ENCODE measurements at places on chromosomes 2 and 18.

DNA sequence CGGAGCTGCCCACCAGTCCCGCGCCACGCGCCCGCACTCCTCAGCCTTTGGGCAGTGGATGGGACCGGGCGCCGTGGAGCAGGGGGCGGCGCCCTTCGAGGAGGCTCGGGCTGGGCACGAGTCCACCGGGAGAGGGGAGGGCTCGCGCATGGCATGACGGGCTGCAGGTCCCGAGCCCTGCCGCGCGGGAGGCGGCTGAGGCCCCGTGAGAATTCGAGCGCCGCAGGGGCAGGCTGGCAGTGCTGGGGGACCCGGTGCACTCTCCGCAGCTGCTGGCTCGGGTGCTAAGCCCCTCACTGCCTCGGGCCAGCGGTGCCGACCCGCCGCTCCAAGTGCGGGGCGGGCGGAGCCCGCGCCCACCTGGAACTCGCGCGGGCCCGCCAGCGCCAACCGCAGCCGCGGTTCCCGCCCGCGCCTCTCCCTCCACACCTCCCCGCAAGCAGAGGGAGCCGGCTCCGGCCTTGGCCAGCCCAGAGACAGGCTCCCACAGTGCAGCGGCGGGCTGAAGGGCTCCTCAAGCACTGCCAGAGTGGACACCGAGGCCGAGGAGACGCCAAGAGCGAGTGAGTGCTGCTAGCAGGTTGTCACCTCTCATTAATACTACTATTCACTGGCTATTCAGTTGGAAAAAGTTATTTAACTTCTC lies 3.6 kb upstream of the TTC21B start:
- no peak for DNase-seq

- no peak for DNase-seq
Observed at GRCh38 chr2:235534678-235535422, 41.0 kb downstream of the AGAP1 start.

- no peak for DNase-seq
Observed at GRCh38 chr2:163856941-163857340, 121.1 kb upstream of the FIGN start.

GRCh38 chr2:21330786-21331391 lies 207.1 kb downstream of the TDRD15 start:
- DNase-seq = no peak

DNA sequence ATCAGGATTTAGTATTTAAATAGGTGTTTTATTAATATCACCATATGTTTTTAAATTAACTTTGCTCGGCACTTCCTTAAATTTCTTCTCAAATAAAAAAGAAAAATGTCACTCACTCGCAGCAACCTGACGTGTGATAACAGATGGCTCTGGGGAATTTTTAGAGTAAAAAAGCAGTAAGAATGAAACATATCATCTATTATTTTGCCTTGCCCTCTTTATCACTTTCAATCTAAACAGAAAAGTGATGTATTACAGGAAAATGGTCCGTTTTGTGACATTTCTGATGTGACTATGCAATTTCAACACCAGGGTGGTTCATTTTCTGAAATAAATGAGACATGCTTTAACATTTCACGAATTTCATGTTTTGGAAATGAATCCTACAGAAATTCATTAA lies 1368.0 kb upstream of the LRRTM1 start:
- no peak for DNase-seq

- DNase-seq = no peak
Observed at GRCh38 chr18:45551142-45551815, 64.0 kb upstream of the SLC14A2 start.

GRCh38 chr18:24584205-24584604 lies 123.8 kb downstream of the HRH4 start:
- no peak for DNase-seq

DNA sequence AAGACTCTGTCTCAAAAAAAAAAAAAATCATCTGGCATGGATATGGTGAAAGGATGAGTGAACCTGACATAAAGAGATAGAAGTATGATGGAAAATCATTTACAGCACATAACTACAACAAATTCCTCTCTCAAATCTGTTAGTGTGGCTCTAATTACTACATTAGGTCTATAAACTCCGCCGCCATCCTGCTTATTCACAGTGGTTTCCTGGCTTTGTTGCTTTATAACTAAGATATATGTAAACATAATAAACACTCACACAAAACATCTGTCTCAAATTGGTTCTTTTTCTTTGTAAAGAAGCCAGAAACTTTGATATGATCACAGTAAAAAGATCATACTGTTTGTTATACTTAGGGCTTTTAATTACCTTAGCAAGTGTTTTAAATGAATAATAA lies 412.6 kb upstream of the FAM98A start:
- no peak for DNase-seq

- DNase-seq = peak; percentile 48
Observed at GRCh38 chr2:203909261-203909967, 27.1 kb upstream of the ICOS start.

GRCh38 chr2:89833116-89833779 lies 1141.8 kb downstream of the RPIA start:
- no peak for DNase-seq

GRCh38 chr18:74266161-74266560 lies 25.6 kb downstream of the CYB5A start:
- DNase-seq = no peak

DNA sequence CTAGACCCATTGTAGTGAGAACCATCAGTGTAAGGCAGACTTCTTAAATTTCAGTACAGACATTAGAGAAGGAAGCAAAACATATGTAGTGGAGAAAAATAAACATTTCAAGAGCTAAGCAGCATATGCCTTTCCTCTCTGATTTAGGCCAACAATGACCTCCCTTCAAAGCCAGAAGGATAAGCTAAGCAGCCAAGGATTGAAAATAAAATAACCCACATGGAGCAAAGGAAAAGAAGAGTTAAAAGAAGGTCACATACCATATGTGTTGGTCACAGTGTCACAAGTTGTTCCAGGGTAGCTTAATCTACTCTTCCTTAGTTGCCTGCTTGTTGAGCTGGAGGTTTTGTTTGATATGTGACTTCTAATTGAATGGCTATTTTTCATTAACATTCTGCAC lies 15.6 kb upstream of the LAMA1 start:
- no peak for DNase-seq

DNA sequence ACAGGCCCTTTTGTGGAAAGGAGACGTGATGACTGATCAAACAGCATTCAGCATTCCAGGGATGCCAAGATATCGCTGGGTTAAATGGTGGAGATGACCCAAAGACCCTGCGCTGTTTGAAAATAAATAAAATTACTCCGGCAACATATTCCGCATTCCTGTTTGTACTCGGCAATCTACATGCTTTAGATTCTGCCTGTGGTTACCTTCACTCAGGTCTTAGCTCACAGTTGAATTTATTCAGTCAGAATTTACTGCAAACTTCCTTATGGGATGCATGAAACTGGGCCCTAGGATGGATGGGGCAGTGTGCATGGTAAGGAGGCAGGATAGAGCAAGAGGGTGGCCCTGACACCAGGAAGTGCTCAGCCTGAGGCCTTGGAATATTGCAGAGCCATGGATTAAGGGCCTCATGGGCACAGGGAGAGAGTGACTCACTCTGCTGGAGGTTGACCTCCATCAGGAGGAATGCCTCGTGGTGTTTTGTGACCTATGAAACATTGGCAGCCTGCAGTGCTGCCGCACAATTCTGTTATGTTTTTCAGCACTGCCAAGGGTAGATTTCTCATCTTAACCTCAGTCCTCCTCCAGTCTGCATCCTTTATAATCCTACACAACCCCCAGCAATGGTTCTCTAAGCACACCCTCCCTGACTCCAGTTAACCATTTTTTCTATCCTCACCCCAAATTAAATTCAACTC lies 321.4 kb downstream of the IRS1 start:
- no peak for DNase-seq

DNA sequence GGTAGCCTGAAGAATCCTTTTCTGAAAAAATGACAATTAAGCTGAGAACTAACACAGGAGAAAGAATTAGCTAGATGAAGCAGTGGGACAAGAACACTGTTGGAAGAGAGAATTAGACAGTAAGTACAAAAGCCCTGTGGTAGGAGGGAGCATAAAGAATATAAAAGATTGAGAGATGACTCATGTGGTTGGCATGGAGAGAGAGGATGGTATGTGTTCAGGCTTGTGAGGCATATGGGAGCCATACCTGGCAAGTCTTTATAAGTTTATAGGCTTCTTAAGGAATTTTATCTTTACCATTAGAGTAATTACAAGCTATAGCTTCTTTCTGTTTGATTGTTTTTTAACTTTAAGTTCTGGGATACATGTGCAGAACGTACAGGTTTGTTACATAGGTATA lies 325.0 kb downstream of the ARL6IP6 start:
- no peak for DNase-seq

DNA sequence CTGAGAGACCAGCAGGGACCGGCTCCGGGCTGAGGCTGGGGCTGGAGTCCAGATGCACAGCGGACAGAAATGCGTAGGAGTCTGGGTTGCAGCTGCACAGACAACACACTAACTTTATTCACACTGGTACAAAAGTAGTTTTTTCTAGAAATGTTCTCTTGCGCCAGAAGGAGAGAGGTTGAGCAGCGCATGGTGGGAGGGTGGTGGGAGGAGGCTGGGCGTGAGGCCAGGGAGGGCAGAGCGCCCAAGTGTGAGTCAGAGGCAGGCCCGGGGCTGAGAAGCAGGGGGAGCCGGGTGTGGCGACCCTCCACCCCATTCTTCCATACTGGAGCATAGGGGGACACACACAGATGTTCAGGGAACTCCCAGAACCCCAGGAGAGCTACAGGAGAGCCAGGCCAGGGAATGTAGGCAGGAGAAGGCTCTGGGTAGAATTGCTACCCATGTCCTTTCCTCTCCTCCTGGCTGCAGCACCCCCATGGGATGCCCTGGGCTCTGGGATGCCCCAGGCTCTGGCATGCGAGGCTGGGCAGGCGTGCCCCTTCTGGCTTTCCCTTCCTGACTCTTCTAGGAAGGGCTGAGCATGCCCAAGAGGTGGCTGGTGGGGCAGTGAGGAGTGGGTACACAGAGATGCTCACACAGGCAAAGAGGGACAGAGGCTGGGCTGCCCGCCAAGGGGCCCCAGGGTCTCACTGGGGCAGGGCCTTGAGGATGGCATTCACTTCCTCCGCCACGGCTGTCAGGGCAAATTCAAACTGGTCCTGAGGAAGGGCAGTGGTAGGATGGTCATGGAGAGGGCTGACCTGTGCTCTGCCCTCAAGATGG lies 10.6 kb downstream of the DNAJB2 start:
- no peak for DNase-seq

- no peak for DNase-seq
Observed at GRCh38 chr2:11667866-11668637, 1.9 kb downstream of the NTSR2 start.

GRCh38 chr2:4656326-4656725 lies 953.0 kb downstream of the DCDC2C start:
- DNase-seq = no peak

DNA sequence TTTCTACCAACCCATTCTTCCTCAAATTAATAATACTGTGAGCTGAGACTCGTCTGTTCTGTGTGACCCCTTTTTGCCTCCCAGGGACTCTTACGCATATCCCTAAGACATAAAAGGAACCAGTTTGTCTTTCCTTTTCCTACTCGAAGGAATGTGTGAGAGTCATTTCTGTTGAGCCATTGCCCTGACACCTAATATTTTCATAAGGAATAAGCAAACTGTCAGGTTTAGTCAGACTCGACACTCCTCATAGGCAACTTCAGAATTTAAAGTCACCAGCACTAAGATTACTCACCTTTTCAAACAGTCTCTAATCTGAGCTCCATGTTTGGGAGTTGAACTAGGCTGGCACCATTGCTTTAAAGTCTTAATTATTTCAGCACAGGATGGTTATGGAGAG lies 305.5 kb downstream of the IKZF2 start:
- no peak for DNase-seq

DNA sequence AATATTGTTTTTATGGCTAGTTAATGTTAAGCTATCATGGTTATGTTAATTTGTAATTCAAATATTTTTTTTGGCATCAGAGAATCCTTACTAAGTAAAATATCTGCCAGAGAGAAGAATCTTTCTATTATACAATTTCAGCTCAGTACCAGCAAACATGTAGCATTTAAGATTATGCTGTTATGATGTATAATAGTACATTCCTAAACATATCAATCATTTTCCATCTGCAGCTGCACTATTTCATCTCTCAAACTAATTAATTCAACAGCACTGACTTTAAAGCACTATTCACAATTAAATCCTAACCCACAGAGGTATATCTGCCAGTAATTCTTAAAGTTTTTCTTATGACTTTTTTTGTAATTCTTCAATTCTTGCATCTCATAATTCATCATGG lies 250.6 kb downstream of the CD226 start:
- DNase-seq = no peak

DNA sequence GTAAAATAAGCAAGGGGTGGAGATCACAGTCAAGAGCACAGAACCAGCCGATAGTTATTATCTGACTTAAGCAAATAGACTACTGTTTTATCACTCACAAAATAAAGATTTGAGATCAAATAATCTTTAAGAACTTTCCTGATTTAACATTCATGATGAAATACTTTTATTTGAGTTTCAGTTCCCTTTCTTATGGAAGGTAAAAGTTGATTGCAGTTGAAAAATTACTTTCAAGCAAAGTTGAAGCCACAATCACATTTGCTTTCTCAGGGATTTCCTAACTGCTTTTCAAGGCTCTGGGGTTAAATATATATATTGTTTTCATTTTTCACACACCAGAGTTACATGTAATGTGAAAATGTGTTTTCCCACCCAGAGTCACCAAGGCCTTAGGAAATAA lies 599.5 kb downstream of the KCNJ3 start:
- DNase-seq = no peak

- DNase-seq = no peak
Observed at GRCh38 chr18:23971666-23972230, 42.8 kb upstream of the TTC39C start.

GRCh38 chr2:72605836-72606442 lies 219.9 kb downstream of the EXOC6B start:
- DNase-seq = peak; percentile 7

GRCh38 chr2:144006139-144006538 lies 513.8 kb downstream of the ZEB2 start:
- no peak for DNase-seq

- DNase-seq = no peak
Observed at GRCh38 chr2:226740039-226740648, 59.5 kb downstream of the IRS1 start.

- no peak for DNase-seq
Observed at GRCh38 chr2:153156743-153157142, 321.8 kb downstream of the RPRM start.
